ENCODE measurements at places on chromosomes 2 and 18.

- DNase-seq: no peak
Observed at GRCh38 chr2:226623587-226624368, 175.8 kb downstream of the IRS1 start.

- no peak for DNase-seq
Observed at GRCh38 chr2:236781933-236782816, 212.6 kb downstream of the ACKR3 start.

GRCh38 chr2:8162552-8162951 lies 519.3 kb upstream of the ID2 start:
- DNase-seq: no peak

DNA sequence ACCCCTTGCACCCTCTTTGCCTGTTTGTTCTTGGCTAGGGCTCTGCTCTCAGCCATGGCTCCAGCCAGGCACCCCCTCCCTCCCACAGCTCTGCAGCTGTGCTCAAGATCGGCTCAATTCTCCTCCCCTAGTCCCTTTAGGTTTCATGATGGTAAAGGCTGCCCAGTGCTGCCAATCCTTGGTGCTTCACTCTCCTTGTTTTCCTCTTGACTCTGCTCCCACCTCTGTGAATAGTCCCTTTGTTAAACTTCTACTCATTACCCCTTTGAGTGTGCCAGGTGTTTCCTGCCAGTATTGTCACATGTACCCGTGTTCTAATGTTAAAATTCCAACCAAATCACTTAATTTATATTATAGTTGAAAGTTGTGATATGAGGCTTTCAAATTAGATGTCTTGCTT lies 101.0 kb upstream of the CERS6 start:
- no peak for DNase-seq

DNA sequence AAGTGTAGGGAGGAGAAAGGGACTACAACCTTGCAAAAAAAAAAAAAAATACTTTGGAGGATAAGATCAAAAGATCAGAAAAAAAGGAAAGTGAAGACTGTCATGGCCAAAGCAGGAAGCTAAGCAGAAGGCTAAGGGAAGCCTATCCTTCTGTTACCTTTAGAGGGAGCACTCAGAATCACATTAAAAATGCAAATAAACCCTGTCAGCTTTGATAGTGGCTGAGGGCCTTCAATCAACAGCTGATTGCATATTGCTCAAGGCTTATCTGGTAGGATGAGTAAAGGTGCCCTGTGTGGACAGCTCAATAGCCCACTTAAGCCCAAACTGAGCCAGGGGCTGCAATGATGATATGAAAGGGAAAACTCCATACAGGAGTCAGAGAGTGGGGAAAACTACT lies 1021.2 kb downstream of the LRP1B start:
- no peak for DNase-seq

- no peak for DNase-seq
Observed at GRCh38 chr2:238694922-238695321, 153.0 kb upstream of the TWIST2 start.

- DNase-seq: no peak
Observed at GRCh38 chr2:42050703-42051542, 3.1 kb downstream of the PKDCC start.

DNA sequence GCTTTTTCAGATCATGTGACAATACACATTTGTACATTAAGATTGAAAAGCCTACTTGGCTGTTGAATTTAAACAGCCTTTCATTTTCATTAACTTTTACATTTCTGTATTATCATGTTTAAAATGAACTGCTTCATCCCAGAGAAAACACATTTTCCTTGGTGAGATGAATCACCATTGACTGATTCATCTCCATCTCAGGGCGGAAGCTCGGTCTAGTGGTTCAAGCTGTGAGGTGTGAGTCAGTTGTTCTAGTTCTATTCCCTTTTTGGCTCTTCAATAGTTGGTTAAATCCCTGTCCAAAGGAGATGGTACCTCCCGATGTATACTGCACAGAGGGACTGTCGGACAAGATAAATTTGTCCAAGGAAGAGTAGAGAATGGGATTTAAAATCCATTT lies 189.7 kb downstream of the ADCYAP1 start:
- no peak for DNase-seq

DNA sequence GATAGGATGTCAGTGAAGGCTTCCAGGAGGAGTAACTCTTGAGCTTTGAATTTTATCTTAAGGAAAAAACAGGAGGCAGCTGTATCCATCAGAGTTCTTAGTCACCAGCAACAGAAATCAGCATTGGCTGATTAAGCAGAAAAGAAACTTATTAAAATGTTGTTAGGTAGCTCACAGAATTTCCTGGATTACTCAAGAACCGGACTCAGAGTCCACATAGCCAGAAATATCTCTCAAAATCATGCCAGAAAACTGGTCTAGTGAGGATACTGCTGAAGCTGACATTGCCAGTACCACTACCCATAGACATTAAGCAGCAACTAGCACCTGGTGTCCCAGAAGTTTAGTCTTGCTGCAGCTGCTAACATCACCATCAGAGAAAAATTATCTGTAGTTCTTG lies 10.1 kb upstream of the AFTPH start:
- no peak for DNase-seq
